Activated T-cell treated with anti-CD3 and anti-CD28 coated beads for 4 hours (primary cell): ENCODE measurements at places on chromosomes 16 and 17.

DNA sequence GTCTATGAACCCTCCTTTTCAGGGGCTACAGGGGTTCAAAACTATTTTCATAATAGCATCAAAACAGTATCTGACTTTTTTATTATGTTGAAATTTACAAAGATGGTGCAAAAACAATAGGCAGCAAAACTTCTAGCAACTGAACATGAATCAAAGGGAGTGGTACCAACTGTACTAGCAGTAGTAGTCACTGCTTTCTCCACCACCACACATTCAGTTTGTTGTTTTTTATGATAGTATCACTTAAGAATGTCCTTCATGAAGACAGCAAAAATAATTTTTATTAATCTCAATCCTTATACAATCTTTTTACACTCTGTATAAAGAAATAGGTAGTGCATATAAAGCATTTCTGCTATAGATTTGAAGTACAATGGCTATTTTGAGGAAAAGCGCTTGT is 47.6 kb downstream of the MED13 start:
- no peak for DNase-seq

GRCh38 chr16:51875834-51876600 is 670.9 kb downstream of the TOX3 start:
- no peak for DNase-seq

DNA sequence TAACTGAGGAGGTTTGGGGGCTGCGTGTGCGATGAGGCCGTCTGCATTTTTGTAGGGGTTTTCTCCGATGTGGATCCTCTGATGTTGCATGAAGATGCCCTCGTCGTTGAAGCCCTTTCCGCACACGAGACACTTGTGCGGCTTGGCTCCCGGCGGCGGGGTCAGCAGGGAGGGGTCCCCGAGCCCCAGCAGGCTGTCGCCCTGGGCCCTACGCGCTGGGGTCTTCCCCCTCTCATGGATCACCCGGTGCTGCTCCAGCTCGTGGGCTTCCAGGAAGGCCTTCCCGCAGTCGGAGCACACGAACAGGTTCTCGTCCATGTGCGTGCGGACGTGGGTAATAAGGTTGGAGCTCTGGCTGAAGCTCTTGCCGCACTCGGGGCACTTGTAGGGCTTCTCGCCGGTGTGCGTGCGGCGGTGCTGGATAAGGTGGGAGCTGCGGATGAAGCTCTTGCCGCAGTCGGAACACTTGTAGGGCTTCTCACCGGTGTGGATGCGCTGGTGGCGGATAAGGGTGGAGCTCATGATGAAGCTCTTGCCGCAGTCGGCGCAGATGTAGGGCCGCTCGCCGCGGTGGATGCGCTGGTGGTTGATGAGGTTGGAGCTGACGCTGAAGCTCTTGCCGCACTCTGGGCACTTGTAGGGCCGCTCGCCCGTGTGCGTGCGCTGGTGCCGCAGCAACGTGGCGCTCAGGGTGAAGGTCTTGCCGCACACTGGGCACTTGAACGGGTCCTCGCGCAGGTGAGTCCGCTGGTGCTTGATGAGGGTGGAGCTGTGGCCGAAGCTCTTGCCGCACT is 4.3 kb downstream of the ZNF629 start:
- no peak for DNase-seq

- DNase-seq, result no peak
These were observed 39.7 kb upstream of the PVALEF start for GRCh38 chr17:81125573-81126081.

DNA sequence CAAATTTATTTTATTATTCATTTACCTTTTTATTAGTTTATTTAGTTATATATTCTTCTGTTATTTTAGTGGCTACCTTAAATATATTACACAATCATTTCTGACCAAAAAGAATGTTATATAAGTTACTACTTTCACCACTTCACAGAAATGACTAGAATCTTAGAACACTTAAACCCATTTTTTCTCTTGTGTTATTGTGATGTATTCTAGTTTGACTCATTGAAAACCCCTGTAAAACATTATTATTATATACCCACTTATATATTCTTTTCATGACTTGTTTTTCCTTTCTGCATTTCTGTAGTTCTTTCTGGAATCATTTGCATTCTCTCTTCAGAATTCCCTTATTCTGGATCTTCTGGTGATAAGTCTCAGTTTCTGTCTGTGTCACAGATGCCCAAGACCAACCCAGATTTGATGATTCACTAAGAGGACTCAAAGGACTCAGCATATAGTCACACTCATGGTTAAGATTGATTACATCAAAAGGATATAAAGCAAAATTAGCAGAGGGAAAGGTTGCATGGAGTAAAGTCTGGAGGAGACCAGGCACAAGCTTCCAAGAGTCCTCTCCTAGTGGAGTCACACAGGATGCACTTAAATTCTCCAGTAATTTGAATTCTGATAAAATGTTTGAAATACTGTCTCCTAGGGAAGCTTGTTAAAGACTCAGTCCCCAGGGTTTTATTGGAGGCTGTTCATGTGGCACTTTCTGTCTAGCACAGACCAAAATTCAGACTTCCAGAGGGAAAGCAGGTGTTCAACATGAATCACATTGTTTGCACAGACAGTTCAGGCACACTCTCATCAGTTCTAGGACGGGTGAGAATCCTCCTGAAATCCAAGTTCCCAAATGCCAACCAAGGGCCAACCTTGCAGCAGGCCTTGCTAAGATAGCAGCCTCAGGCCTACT is 7.7 kb downstream of the GINS3 start:
- DNase-seq, result no peak

- no peak for DNase-seq
These were observed 56.9 kb upstream of the BRD7 start for GRCh38 chr16:50425648-50426047.

GRCh38 chr16:71431991-71432390 is 9.9 kb downstream of the TLE7 start:
- DNase-seq, result no peak

DNA sequence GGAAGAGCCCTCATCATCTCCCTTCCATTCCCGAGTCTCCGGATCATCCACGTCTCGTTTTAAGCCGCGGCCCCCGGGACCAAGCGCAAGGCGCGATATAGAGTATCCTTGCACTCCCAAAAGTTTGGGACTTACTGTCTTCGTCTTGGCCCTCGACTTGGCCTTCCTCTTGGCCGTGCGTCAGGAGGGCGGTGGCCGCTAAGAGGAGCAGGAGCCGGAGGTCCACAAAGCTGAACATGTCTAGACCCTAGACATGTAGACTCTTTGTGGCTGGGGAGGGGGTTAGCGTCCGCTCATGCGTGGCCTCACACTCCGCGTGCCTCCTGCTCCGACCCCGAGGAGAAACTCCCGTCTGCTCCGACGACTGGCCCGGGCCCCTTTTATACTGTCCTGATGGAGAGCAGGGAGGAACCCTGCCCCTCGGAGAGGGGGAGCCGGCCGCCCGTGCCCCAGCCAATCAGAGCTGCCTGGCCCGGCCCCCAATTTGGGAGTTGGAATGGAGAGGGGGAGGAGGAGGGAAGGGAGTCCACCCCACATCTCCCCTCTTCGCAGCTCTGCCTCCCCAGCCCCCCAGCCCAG is at the start of gene COL1A1:
TSS of gene COL1A1 (minus strand) at position 356 of the 579 bp plus-strand sequence. CDS start at position 238, 118 bp downstream.
- DNase-seq, result no peak

GRCh38 chr16:2190659-2191445 is 5.6 kb downstream of the CASKIN1 start:
- DNase-seq, result no peak

GRCh38 chr17:40809721-40810421 is 10.1 kb upstream of the KRT28 start:
- no peak for DNase-seq

GRCh38 chr16:75644240-75645012 is 3.0 kb downstream of the KARS1 start:
- DNase-seq, result no peak

GRCh38 chr16:49716339-49716934 is 139.5 kb downstream of the ZNF423 start:
- DNase-seq, result no peak

GRCh38 chr17:78117027-78117981 is 11.3 kb downstream of the TMC6 start:
- DNase-seq, result no peak
